ENCODE measurements at places on chromosomes 1 and 21. TPM values are rescaled to one million over a fixed set of nuclear protein-coding genes. Genes with fewer than 3 reads are reported as not detected.

GRCh38 chr1:200258447-200259375, 151.1 kb downstream of the ZNF281 start:
- peak; percentile 39 for DNase-seq

The LHX8 gene
- not detected for total RNA-seq

DNA sequence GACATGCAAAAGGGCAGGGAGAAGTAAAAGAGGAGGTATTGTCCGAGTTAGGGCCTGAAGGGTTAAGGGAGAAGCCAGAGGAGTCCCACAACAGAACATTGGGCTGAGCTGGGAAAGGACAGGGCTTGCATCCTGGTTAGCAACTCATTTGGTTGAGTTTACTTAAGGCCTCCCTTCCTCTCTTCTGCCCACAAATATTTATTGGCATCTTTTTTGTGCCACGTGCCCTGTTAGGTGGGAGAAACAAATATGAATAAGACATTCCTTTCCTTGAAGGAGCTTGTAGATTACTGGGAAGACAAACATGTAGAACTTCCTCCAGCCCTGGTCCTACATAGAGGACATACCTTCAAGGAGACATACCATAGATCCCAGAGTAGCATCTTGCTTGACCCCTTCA, 53.0 kb upstream of the PRELP start:
- DNase-seq = peak; percentile 14

- peak; percentile 89 for DNase-seq
Measured at GRCh38 chr1:46223472-46223943, 20.4 kb downstream of the LURAP1 start.

DNA sequence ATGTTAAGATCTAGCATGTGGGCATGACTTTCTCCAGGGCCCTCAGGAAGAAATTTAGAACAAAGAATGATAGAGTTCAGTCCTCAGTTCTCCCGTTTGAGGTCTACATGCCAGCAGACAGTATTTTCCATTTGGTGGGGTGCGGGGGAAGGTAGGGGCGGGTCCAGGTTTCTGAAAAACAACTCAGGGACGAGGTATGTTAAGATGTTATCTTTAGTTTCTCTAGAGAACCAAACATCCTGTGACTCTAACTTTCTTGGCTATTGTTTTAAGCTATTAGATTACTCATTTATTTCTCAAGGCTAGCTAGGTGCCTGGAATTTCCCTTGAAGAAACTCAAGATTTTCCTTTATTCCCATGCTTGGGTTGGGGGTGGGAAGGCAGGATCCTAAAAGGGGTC, 42.3 kb upstream of the SYT14 start:
- DNase-seq = peak; percentile 89

- peak; percentile 89 for DNase-seq
Measured at GRCh38 chr1:15525050-15526020, 1.3 kb upstream of the DNAJC16 start.

DNA sequence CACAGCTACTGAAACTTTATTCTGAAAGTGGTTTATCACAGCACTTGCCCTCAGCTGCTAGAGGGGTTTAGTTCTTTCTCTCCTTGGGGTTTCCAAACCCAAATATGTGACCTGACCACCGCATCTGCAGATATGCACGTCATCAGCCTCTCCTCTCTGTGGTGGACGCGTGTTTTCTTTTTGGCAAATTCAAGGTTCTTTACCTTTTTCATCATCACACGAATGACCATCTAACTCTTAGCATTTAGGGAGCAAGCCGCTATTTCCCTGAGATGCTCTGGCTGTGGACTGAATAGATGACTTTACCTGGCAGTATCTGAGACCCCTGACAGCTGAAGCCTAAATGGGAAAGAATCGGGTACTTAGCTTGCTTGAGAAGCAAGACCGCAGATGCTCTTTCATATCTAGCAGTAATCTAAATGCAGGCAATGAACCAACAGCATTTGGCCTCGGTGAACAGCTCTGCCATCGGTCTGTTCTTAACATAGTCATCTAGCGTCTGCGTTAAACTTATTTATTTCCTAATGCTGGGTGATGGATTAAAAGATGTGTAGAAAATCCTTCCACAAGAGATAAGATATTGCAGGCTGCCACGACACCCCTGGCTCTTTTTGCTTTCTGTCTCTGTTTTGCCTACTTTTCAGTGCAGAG, 463.4 kb downstream of the CAMTA1 start:
- DNase-seq = no peak

- no peak for DNase-seq
Measured at GRCh38 chr1:28102189-28102588, 13.8 kb upstream of the EYA3 start.

Data from bronchial epithelial cell (primary cell).